Effector memory CD4-positive, alpha-beta T cell (primary cell): ENCODE measurements at places on chromosomes 3 and 15.

GRCh38 chr3:125055331-125055912 is 375 bp downstream of the HEG1 start:
- no peak for DNase-seq
- H3K4me1 ChIP-seq: peaks cover 39% of the 10 kb centered on the region
- H3K27ac ChIP-seq: peak overlapping the region; percentile 78
- no peaks in the 10 kb centered on the region for H3K36me3 ChIP-seq
- no peaks in the 10 kb centered on the region for H3K27me3 ChIP-seq

DNA sequence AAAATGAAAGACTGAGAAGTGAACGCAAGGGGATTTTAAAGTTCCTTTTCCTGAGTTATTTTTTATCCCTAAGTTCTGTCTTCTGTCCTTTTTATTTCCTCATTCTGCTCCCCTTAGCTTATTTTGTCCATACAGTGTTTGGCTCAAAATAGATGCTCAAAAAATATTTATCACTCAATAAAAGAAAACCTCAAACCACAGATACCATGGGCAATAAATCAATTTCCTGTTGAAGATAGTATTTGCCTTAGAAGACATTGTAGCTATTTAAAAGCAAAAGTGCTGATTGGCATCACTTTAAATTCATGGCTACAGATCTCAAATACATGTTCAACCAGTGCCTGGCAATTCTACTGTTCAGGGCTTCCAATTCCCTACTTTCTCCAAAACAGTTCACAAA is 316.5 kb upstream of the ADAMTS9 start:
- no peak for DNase-seq
- H3K36me3 ChIP-seq: no peaks in the 10 kb centered on the region
- no peak overlapping the region for H3K4me3 ChIP-seq
- H3K27ac ChIP-seq: no peak overlapping the region
- H3K27me3 ChIP-seq: no peaks in the 10 kb centered on the region
- H3K4me1 ChIP-seq: no peaks in the 10 kb centered on the region

GRCh38 chr3:172042136-172042662 is 2.8 kb downstream of the FNDC3B start:
- H3K27me3 ChIP-seq: no peaks in the 10 kb centered on the region
- no peak for DNase-seq
- H3K4me3 ChIP-seq: no peak overlapping the region
- H3K36me3 ChIP-seq: no peaks in the 10 kb centered on the region
- H3K4me1 ChIP-seq: no peaks in the 10 kb centered on the region

DNA sequence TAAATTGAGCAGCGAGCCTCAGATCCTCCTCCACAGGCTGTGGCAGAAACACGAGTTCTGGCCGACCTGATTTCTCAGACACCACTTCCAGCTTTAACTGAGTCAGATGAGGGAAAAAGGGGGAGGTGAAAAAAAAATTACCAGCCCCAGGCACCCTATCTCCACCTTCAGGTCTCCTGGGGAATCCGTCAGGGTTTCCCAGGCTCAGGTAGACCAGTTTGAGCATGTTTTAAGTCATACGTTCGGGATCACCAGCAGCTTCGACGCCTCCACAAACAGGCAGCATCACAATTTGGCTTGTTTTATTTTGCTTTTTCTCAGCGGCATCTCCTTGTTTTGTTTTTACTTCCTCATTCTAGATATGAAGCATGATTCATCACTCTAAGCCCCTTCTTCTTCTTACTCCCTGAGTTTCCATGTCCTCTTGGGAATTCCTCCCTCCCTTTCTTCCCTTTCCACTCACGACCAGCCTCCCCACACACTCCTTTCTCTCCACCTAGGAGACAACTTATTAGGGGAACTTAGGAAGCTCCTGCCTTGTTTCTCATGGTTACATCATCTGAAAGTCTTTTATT is 190.1 kb downstream of the ZNF621 start:
- H3K27me3 ChIP-seq: no peaks in the 10 kb centered on the region
- no peak for DNase-seq
- H3K4me1 ChIP-seq: no peaks in the 10 kb centered on the region
- H3K36me3 ChIP-seq: no peaks in the 10 kb centered on the region

- no peak overlapping the region for H3K4me3 ChIP-seq
- DNase-seq: no peak
- no peaks in the 10 kb centered on the region for H3K4me1 ChIP-seq
These were observed 58.3 kb upstream of the GADL1 start for GRCh38 chr3:30952786-30953185.

DNA sequence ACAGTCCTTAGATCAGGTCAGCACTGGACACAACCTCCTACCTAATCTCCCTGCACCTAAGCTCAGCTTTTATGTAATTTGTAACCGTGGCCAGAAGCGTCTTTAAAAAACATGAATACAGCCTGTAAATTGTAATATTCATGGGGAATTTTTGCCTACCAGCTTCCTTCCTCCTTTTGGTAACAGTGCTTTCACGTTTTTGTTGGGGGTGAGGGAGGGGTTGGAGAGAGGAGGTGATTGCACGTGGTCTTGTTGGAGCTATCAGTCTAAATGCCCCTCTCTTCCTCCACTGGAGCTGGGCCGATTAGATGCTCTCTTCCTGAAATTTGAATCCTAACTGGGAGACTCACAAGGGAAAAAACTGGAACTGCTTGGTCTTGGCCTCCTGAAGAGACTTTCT is 35.1 kb upstream of the SCN5A start:
- no peak overlapping the region for H3K4me3 ChIP-seq
- no peaks in the 10 kb centered on the region for H3K36me3 ChIP-seq
- no peaks in the 10 kb centered on the region for H3K27me3 ChIP-seq
- H3K27ac ChIP-seq: no peak overlapping the region
- no peaks in the 10 kb centered on the region for H3K4me1 ChIP-seq

DNA sequence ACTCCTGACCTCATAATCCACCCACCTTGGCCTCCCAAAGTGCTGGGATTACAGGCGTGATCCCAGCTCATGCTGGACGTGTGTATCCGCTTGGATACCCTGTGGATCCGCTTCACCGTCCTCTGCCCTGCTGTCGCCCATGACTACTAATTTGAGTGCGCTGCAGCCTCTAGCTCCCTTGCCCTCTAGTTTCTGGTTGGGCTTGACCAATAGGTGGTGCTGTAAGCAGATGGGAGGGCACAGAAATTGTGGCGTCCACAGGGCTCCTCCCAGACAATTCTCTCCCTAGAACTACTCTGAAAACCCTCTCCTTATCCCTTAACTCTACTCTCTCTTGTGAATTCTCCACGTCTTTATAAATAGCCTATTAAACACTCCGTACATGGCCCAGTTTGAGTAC is 36.2 kb downstream of the ZPLD1 start:
- no peaks in the 10 kb centered on the region for H3K4me1 ChIP-seq
- no peak overlapping the region for H3K4me3 ChIP-seq
- no peaks in the 10 kb centered on the region for H3K36me3 ChIP-seq
- no peaks in the 10 kb centered on the region for H3K27me3 ChIP-seq

DNA sequence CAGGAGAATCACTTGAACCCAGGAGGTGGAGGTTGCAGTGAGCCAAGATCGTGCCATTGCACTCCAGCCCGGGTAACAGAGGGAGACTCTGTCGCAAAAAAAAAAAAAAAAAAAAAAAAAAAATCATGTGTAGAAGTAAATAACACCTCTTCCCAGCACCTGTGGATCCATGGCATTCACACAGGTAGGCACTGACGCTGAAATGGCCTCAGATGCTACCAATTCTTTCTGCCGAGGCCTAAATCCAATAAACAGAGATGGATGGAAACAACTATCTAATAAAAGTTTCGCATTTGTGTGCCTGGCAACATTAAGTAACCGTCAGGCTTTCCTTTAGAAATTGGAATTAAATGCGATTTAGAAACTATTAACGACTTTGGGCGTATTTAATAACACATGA is 10.3 kb upstream of the LRRC2 start:
- no peaks in the 10 kb centered on the region for H3K4me1 ChIP-seq
- H3K4me3 ChIP-seq: no peak overlapping the region
- no peak for DNase-seq
- no peaks in the 10 kb centered on the region for H3K36me3 ChIP-seq
- H3K27me3 ChIP-seq: no peaks in the 10 kb centered on the region

DNA sequence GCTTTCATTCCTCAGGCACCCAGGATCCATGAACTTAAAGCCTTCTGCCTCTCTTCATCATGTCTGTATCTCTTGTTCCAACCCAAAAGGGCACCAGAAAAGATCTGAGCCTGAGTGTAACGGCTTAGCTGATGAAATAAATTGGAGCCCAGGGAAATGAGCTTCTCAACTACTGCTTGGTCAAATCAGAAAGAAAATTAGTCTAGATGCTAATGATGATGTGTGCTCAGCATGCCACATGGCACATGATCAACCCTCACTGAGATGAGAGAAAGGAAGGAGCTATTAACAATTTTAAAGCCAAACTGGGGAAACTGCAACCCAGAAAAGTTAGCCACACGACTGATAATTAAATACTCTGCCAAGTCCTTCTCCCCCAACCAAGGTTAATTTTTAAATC is 325.7 kb downstream of the CNTN3 start:
- no peak for DNase-seq
- no peak overlapping the region for H3K4me3 ChIP-seq
- no peaks in the 10 kb centered on the region for H3K27me3 ChIP-seq
- H3K36me3 ChIP-seq: no peaks in the 10 kb centered on the region
- no peaks in the 10 kb centered on the region for H3K4me1 ChIP-seq

DNA sequence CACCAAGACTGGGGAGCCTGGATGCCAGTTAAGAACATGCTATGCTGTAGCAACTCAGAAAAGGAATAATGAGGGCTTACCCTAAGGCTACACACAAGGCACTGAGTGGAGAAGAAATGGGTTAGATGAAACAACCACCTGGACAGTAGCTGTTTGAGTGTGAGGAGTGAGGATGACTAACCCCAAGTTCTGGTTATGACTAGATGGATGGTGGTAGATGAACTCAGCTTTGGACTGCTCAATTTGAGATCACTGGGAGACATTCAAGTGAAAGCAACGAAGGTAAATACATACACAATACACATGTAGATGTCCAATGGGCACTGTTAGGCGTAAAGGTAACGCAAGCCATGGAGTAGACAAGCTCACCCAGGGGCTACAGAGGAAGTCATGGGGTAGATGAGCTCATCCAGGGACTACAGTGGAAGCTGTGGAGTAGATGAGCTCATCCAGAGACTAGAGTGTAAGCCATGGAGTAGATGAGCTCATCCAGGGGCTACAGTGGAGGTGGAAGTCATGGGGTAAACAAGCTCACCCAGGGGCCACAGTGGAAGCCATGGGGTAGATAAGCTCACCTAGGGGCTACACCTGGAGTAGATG is 98.3 kb downstream of the ANO10 start:
- no peaks in the 10 kb centered on the region for H3K4me1 ChIP-seq
- H3K36me3 ChIP-seq: no peaks in the 10 kb centered on the region
- H3K27me3 ChIP-seq: no peaks in the 10 kb centered on the region

DNA sequence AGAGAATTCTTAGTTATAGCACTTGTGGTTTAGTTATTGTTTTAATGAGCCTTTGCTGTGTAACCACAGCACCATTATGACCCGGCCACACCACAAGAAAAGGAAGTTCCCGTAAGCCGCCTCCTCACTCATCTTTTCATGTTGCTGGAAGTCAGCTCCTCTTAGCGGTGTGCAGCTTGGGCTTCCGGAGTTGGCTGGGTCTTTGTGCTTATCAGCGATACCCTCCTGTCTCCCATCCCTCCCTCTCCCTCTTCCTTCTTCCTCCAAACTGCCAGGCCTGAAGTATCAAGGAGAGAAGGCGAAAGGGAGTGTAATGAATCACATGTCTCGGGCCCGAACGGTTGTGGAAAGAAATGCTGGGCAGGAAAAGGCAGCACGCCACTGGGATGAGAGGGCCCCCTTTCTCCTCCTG is 353.5 kb downstream of the MCTP2 start:
- no peaks in the 10 kb centered on the region for H3K4me1 ChIP-seq
- no peak for DNase-seq
- peaks cover 4% of the 10 kb centered on the region for H3K27me3 ChIP-seq
- H3K4me3 ChIP-seq: no peak overlapping the region

- no peaks in the 10 kb centered on the region for H3K4me1 ChIP-seq
- H3K27ac ChIP-seq: no peak overlapping the region
- H3K27me3 ChIP-seq: no peaks in the 10 kb centered on the region
- no peak overlapping the region for H3K4me3 ChIP-seq
- DNase-seq: no peak
- H3K36me3 ChIP-seq: no peaks in the 10 kb centered on the region
These were observed 11.7 kb upstream of the STARD5 start for GRCh38 chr15:81335631-81336030.

- no peak overlapping the region for H3K27ac ChIP-seq
- H3K36me3 ChIP-seq: no peaks in the 10 kb centered on the region
- DNase-seq: no peak
- no peaks in the 10 kb centered on the region for H3K4me1 ChIP-seq
- no peak overlapping the region for H3K4me3 ChIP-seq
These were observed 24.1 kb downstream of the CACNA1D start for GRCh38 chr3:53518495-53518981.

- H3K36me3 ChIP-seq: no peaks in the 10 kb centered on the region
- no peak overlapping the region for H3K27ac ChIP-seq
- no peak overlapping the region for H3K4me3 ChIP-seq
- DNase-seq: no peak
- no peaks in the 10 kb centered on the region for H3K4me1 ChIP-seq
These were observed 159.6 kb downstream of the MFSD1 start for GRCh38 chr3:158961471-158961870.

DNA sequence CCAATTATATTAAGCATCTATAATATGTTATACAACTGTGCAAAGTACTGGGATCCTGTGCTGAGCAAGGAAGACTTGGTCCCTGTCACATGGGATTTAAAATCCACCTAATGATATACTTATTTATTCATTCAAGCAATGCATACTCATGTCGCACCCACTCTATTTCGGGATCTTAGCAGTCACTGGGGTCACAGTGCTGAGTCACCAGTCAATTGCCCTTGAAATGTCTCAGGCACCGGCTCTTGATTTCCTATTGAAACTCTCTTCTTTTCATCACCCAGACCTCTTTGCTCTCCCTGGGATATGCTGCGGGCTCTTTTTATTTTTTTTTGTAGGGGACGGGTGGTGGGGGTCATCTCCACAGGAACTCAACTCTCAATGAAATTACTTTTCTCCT is 194.5 kb upstream of the GAP43 start:
- H3K27ac ChIP-seq: no peak overlapping the region
- DNase-seq: no peak
- no peaks in the 10 kb centered on the region for H3K36me3 ChIP-seq
- no peaks in the 10 kb centered on the region for H3K27me3 ChIP-seq

GRCh38 chr3:54225841-54226528 is 103.6 kb downstream of the CACNA2D3 start:
- DNase-seq: no peak
- H3K4me1 ChIP-seq: no peaks in the 10 kb centered on the region
- H3K27ac ChIP-seq: no peak overlapping the region
- no peak overlapping the region for H3K4me3 ChIP-seq
- no peaks in the 10 kb centered on the region for H3K27me3 ChIP-seq
- H3K36me3 ChIP-seq: no peaks in the 10 kb centered on the region

GRCh38 chr3:194691481-194692283 is 6.0 kb downstream of the FAM43A start:
- no peaks in the 10 kb centered on the region for H3K36me3 ChIP-seq
- H3K4me1 ChIP-seq: peaks cover 15% of the 10 kb centered on the region
- H3K4me3 ChIP-seq: no peak overlapping the region
- no peak for DNase-seq
- no peaks in the 10 kb centered on the region for H3K27me3 ChIP-seq

- DNase-seq: peak; percentile 11
- H3K27me3 ChIP-seq: no peaks in the 10 kb centered on the region
- H3K36me3 ChIP-seq: no peaks in the 10 kb centered on the region
- peaks cover 13% of the 10 kb centered on the region for H3K4me1 ChIP-seq
- H3K4me3 ChIP-seq: no peak overlapping the region
These were observed 92.8 kb downstream of the CCNL1 start for GRCh38 chr3:157067114-157067513.
